Stimulated activated CD4-positive, alpha-beta T cell treated with anti-CD3 and anti-CD28 coated beads, Interleukin-2, amount 100 ng/mL, for 24 hours (primary cell): ENCODE measurements at places on chromosomes 1 and 21.

GRCh38 chr21:41653954-41654491, 112.8 kb downstream of the RIPK4 start:
- no peak for DNase-seq

- DNase-seq = no peak
These were observed 99.1 kb downstream of the PKN2 start for GRCh38 chr1:88783145-88783544.

DNA sequence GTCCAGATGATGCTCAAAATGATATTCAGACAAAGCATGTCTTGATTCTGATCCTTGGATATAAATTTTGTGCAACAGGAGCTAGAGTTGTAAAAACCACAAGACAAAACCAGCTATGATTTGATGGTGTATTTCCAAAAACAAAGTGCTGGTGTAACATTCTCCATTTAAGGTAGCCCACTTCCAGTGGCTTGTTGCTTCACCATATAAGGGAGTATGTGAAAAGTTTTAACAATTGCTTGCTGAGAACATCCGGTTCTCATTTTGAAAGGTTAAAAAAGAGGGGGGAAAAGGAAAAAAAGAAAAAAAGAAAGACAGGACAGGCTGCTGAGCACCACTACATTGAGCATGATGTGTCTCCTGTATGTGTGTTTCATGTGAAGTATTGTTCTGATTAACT, 123.6 kb downstream of the MACF1 start:
- no peak for DNase-seq

DNA sequence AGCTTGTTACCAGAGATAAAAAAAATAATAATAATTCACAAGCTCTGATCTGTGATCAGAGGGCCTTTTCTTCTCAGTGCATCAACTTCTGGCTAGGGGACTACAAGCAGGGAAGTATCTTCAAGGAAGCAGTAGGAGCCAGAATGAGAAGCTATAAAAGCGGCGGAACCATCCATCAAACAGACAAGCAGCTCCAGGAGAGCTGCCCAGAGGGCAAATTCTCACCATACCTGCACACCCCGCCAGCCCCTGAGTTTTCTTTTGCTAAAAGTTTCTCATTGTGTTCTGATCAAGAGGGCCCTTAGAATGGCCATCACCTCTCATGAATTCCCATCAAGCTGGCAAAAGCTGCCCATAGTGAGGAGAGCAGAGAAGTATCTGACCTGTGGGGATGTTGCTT, 99.4 kb downstream of the SMYD2 start:
- DNase-seq = no peak

GRCh38 chr1:19028546-19029129, 72.2 kb upstream of the IFFO2 start:
- DNase-seq = no peak

DNA sequence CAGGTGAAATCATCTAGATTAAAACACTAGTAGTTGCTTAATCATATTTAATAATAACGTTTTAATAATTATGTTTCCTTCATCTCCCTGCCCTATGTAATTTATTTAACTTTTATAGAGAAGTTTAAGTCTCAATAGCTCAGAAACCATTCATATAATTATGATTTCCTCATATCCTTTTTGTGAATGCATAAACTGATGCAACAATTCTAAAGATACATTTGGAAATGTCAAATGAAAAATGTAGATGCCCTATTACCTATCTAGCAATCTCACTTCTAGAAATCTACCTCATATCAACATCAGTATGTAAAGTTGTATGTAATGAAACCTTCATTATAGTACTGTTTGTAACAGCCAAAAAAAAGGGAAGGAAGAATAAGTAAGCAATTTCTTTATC, 10.5 kb downstream of the DRAM2 start:
- no peak for DNase-seq
